ENCODE measurements at places on chromosomes 12 and 14.
A peak's percentile ranks its signal among the peaks of the same experiment; 100 is the strongest.

GRCh38 chr12:23581913-23582312, 367.6 kb downstream of the SOX5 start:
- no peak for DNase-seq

GRCh38 chr12:27852742-27853141, 72.7 kb upstream of the MANSC4 start:
- no peak for DNase-seq

DNA sequence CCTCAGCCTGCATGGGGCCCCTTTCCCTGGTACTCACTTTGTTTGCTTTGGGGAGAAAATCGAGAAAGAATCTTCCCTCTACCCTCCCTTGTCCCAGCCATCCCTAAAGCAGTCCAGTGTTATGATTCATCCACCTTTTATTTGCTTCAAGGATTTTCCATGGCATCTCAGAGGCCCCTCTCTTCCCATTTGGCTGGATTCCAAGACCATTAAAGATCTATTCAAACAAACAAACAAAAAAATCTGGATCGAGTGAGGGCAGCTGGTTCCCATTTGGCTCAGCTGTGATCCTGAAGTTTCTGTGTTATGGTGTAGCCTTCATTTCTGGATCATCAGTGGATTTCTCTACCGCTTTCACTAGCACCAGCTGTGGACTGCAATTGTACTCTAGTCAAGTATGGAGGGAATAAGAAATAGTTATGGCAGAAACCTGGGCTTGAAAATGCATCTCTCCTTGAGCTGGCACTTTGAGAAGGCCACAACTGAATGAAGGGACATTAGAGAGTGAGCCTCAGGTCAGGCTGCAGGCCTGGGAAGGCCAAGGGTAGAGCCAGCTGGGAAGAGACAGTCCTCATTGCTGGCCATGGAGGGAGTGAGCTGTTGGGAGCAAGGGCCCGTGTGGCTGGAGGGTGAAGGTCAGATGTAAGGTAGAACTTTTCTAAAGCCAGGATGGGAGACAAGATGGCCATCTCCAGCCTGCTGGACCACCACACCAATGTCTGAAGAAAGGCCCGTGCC, 13.7 kb downstream of the KRT71 start:
- peak; percentile 18 for DNase-seq

- DNase-seq: no peak
These were observed 5.9 kb upstream of the MYO1A start for GRCh38 chr12:57055824-57056223.

DNA sequence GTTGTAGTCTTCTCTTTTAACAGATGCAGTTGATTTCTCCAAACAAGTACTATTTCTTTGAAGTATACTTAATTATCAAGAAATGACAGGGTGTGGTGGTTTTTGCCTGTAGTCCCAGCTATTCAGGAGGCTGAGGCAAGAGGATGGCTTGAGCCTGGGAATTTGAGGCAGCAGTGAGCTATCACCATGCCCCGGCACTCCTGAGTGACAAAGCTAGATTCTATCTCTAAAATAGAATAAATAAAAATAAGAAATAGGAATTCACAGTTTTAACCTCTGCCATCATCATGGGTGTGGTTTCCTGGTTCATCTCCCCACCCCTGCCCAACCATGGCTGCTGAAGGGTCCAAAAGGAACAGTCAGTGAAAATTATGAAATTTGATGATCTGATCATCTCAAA, 290.2 kb upstream of the FLRT2 start:
- DNase-seq: no peak

GRCh38 chr14:33509454-33509853, 441.4 kb downstream of the EGLN3 start:
- no peak for DNase-seq

GRCh38 chr12:66716522-66716921, 37.6 kb upstream of the GRIP1 start:
- no peak for DNase-seq

DNA sequence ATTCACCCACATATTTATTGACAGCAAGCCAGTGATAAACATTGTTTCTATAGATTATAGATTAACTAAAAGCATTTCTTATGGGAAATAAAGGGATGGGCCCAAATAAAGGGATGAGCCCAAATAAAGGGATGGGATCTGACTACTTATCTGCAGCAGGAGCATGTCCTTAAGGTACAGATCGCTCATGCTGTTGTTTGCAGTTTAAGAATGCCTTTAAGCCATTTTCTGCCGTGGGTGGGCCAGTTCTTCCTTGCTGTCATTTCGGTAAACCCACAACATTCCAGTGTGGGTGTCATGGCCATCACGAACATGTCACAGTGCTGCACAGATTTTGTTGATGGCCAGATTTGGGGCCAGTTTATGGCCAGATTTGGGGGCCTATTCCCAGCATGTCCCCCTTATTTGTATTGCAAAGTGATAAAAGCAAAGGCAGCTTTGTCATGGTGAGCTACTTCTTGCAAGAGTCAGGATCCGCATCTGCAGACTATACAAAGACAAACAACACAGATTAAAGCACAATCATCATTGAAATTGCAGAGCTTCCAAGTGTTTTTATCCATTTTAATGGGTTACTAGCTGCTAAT, 700.7 kb downstream of the LRFN5 start:
- DNase-seq: no peak

DNA sequence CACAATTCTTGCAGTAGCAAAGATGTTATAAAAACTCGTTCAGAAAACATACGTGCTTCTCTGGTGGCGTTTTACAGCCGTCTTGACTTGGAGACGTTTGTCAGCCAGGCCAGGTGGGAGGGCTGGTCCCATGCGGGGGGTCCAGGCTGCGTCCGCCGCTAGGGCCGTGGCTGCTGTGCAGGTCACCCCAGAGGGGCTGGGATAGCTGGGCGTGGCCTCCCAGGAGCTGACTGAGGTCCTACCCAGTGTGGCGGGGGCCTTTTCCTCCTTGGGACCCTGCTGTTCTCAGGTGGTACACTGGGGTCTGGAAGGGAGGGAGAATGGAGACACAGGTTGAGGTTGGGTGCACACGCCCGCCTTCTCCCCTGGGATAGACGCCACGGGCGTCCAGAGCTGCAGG, 25.2 kb downstream of the MTA1 start:
- no peak for DNase-seq

DNA sequence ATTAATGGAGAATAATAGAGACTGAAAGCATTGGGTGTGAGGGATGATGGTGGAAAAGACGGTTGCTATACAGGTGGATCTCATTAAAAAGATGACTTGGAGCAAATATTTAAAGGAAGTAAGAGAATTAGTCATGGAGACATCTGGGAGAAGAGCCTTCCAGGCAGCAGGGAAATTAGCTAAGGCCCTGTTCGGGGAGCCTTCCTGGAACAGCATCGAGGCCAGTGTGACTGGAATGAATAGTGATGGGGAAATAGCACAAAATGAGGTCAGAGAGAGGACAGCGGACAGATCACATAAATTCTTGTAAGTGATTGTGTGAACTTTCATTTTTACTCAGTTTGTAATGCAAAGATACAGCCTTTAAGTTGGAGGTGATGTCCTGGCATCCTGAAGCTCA, 842.3 kb downstream of the SLC6A15 start:
- no peak for DNase-seq
